CD4-positive, alpha-beta T cell treated with Interleukin-17A for 1 hour (primary cell): ENCODE measurements at places on chromosomes 16 and 17.
A peak's percentile ranks its signal among the peaks of the same experiment; 100 is the strongest.

- no peak for DNase-seq
These were observed 9.3 kb downstream of the ANKS4B start for GRCh38 chr16:21242756-21243155.

DNA sequence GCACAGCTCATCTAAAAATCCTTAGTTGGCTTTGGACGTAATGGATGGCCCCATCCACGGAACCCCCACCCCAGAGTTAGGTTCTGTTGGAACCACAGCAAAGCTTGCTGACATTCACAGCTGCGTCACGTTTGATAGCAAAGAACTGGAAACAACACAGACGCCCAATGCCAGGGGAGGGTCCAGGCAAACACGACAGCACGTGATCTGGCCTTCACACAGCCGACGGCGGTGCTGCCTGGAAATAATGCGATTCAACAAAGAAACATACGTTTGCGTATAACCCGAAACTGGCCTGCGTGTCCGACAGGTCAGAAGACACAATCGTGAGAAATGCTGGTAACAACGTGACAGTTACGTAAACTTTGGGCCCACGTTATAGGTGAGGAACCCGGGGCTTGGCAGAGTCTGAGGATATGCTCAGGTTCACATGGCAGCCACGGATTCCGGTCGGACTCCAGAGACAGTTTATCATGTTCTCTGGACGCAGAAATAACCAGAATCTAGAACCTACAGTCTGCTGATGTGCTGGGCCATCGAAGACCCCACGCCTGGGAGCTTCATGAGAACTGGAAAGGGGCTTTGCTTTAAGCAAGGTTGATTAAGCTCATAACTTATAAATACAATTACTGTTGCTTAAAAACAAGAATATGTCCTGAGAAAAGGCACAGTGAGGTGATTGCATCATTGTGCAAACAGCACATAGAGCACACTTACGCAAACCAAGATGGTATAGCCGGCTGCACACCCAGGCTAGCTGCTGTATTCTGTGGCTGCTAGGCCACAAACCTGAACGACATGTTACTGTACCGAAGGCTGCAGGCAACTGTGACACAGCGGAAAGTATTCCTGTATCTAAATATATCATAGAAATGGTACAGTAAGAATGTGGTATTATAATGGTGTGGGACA lies 70.4 kb downstream of the RPH3AL start:
- DNase-seq = no peak

GRCh38 chr17:50203604-50204345 lies 2.3 kb upstream of the COL1A1 start:
- DNase-seq = no peak

DNA sequence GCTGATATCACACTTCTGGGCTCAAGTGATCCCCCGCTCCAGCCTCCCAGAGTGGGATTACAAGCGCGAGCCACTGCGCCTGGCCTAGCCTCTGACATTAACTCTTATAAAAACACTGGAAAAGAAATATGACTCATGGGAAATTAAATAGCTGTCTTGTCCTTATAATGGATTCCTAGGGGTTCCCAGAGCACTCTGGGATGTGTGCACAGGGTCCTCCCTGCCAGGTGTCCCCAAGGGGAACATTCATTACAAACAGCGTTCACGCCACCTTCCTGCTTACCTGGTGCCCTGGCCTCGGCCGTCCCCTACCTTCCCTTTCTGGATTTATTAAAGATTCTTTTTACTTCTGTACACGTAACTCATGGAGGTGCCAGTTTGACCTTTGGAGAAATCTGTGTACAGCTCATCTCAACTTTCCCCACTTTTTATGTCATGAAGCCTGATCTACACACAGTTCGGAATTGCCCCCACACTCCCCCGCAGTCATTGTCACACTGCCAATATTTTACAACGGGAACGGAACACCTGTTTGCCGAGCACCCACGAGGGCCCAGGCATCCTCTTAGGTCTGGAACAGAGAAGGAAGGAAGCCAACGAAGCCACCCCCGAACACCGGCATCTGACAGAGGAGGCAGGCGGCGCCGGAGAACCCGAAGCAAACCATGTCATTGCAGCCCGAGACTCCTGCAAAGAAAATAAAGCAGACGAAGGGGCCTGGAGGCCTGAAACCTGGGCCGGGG lies 39.7 kb upstream of the MEAK7 start:
- no peak for DNase-seq

GRCh38 chr17:59516451-59516850 lies 49.0 kb upstream of the DHX40 start:
- no peak for DNase-seq

DNA sequence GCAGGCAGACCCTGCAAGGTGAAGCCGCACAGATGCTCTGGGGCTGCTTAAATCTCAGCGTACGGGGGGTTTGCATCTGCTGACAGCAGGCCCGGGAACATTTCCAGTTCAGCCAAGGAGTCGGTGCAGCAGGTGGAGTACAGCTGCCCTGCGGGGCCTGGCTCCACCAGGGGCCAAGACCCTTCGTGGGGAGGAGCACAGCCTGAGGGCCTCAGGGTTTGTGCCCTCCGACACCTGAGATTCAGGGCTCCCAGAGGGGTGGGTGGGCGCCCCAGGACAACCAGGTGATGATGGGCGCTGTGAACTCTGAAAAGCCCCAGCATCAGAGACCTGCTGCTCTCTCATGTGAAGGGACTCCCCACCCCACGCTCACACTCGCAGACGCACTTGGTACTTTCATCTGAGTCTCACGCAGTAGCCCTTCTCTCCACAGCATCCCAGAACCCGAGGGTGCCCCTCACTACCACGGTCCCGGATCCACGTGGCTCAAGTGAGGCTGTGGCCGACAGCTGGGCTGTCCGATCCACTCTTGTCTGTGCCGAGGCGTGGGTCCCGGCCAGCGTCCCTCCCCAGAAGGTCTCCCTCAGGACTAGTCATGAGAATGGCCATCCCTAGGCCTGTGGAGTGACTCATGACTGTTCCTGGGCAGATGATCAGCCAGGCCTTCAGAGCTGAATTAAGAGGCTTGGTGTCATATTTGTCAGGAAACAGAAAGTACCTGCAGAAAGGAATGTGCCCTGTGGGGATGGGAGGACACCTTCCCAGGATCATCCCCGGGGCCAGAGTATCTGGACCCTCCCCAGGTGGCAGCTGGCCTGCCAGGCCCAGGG lies 29.6 kb downstream of the ACSF3 start:
- DNase-seq = no peak

- DNase-seq = no peak
These were observed 75.8 kb downstream of the TEX14 start for GRCh38 chr17:58615768-58616659.

GRCh38 chr16:2858245-2859025 lies 465 bp upstream of the PRSS22 start:
- no peak for DNase-seq

- DNase-seq = no peak
These were observed 7.6 kb downstream of the CCDC102A start for GRCh38 chr16:57528499-57529390.

DNA sequence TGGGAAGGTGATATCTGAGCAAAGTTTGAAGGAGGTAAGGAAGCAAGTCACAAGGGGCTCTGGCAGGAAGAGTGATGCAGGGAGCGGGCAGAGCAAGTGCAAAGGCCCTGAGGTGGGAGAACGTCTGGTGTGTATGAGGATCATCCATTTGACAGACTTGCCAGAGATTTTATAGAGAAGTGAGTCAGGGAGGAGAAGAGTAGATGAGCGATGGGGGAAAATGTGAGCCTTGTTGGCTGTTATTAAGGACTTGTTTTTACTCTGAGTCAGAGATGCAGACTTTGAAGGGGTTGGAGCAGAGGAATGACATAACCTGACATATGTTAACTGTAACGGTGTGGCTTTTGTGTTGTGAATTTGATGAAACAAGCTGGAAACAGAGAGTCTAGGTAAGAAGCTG lies 3.5 kb upstream of the CLEC10A start:
- DNase-seq = no peak

DNA sequence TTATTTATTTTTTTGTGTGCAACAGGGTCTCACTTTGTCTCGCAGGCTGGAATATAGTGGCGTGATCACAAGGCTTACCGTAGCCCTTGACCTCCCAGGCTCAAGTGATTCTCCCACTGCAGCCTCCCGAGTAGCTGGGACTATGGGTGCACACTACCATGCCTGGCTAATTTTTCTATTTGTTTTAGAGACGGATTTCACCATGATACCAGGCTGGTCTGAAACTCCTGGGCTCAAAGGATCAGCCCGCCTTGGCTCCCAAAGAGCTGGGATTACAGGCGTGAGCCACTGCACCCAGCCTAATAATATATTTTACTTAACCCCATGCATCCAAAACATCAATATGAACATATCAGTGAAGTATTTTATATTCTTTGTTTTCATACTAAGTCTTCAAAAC lies 2.0 kb downstream of the CCDC200 start:
- no peak for DNase-seq

- DNase-seq = no peak
These were observed 14.7 kb downstream of the TPPP3 start for GRCh38 chr16:67378642-67379041.

- peak; percentile 34 for DNase-seq
These were observed 3.8 kb downstream of the IL21R start for GRCh38 chr16:27405546-27406451.

GRCh38 chr17:66427134-66427533 lies 124.7 kb downstream of the PRKCA start:
- DNase-seq = no peak

DNA sequence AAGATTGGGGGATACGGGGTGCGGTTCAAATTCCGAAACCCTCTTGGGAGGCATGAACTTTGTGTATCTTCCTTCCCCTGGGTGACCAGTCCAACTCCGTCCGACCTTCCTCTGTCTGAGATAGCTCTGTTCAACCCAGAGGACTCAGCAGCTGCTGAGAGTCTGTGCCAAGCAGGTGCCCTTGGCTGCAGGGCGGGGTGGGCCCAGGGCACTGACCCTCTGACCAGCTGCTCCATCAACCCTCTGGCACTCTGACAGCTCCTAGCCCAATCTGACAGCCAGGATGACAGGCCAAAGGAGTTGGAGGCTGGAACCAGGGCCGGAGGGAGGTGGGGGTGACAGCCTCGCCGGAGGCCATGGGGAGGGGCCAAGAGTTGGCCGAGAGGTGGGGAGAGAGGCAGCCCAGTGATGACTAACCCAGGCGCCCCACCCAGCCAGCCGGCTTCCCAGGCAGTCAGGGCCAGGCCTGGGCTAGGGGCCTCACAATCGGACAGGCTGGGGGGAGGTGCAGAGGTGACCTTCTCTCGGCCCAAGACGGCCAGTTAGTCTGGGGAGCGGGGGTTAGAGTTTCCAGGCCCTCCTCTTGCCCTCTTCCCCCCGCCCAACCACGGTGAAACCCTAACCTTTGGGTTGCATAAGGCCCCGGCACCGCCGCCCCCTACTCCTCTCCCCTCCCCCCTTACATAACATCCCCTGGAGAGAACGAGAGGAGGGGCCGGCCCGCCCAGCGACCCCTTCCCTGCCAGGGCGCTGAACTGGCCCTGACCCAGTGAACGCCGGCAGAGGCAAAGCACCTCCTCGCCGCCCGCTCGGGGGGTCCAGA lies 5.0 kb upstream of the TLCD2 start:
- peak; percentile 53 for DNase-seq

- DNase-seq = no peak
These were observed 292.7 kb downstream of the IRF8 start for GRCh38 chr16:86191663-86192062.
